ENCODE measurements at places on chromosomes 16 and 17.
A peak's percentile ranks its signal among the peaks of the same experiment; 100 is the strongest.

- no peak for DNase-seq
Measured at GRCh38 chr17:61794242-61794641, 69.1 kb downstream of the BRIP1 start.

DNA sequence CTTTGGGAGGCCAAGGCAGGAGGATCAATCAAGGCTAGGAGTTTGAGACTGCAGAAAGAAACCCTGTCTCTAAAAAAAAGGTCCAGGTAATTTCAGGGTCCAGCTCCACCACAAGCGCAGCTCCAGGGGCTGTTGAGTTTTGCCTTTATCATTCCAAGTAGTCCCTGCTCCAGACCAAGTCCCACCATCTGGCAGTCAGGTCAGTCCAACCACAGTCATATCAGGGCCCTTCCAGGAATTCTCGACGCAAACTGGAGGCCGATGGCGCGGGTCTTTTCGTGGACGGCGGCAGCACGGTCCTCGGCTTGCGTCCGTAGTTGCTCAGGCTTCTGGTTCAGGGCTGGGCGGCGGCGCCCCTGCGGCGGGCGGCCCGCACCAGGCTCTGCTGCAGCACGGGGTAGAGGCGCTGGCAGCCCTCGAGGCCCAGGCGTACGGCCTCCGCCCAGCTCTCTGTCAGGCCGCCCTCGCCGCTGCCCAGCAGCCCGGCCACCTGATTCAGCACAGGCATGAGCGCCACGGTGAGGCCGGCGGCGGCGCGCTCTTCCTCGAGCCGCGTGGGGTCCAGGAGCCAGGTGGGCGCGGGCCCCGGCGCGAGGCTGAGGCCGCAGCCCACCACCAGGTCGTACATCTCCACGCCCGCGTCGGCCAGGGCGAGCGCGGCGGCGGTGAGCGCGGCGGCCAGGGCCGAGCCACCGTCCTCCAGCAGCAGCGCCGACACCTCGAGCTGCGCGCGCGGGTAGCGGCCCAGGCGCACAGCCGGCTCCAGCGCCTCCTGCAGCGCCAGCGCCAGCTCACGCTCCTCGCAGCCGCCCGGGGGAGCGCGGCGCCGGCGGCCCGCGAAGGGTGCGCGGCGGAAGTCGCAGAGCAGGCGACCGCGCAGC, 752 bp downstream of the EXOSC6 start:
- DNase-seq = peak; percentile 74

DNA sequence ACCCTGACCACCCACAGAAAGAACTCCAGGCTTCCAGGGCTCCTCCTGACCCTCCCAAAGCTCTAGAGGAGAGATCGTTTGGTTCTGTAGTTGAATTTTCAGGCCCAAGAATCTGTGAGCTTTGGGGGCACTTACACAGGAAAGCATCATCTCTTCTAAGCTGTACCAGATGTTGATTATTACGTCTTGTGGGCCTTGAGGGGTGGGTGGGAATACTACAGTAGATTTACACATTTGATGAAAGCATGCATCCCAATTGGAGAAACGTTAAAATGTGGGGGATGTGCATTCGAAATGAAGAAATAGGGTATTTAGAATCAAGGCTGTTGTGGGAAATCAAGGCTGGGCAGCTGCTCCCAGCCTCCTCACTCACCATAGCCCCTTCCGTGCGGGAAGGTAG, 61.9 kb downstream of the MGAT5B start:
- no peak for DNase-seq

DNA sequence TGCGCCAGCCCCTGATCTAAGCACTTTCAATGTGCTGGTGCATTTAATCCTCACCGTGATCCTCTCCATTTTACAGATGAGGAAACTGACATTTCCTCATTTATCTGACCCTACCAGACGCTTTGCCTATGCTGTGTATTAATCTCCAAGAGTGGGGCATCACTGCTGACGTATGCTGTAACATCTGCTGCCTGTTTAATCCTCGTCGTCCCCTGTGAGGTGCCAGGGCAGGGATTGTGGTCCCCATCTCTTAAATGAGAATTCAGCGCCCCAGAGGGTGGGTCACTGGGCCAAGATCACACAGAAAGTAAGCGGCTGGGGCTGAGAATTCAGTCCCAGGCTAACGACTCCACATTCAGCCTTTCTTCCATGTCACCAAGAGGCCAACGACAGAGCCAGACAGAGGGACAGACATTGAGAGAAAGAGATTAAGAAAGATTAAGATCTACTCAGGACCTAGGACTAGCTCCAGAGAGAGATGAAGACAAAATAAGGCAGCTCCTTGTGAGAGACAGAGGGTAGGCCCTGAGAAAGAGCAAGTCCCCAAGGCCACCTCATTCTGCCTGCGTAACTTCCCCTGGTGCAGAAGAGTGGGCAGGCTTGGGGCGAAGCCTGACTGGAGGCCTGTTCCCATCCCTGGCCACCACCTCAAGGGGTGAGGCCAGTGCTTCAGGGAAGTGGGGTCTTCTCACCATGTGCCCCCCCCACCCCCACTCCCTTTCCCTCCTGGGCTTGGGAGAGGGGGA, 13.5 kb downstream of the CACNA1G start:
- no peak for DNase-seq

DNA sequence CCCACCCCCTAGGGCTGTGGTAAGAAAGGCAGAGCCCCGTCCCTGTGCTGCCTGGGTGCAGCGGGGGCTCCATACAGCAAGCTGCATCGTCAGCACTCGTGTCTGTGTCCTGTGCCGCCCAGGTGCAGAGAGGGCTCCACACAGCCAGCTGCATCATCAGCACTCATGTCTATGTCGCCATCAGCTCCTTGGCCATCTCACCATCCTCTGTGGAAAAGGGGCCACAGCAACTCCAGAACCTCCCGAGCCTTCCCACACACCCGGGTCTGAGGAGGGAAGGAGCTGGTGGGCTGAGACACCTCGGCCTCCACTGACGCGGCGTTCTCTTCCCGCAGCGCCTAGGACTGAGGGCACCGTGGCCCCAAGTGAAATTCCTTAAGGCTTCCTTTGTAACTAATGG, 72.9 kb upstream of the CHMP6 start:
- DNase-seq = no peak

DNA sequence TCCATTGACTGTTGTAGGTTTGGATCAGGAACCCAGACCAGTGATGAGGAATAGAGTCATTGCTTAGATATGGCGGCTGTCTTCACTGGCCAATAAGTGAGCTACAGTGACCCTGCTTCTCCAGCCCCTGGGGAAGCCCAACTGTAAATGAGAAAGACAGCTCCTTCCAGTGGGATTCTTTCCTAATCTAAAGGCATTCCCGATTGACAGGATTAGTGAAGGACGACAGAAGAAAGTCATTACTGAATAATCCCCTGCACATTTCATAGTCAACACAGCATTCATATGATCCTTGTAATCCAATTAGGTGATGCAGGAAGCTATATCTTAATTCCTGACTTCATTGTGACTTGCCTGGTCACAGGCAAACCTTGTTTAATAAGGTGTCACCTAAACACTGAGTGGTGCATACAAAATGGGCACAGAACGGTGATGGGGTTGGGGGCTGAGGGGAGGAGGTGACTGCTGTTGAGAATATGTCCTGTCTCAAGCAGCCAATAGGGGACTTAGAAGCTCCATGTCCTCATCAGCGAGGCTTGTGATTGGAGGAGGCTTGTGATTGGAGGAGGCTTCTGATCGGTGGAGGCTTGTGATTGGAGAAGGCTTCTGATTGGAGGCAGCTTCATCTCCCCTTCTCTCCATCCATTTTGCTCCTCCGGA, 242.6 kb downstream of the XYLT1 start:
- DNase-seq = no peak

GRCh38 chr16:90004577-90004976, 14.7 kb downstream of the DBNDD1 start:
- no peak for DNase-seq

DNA sequence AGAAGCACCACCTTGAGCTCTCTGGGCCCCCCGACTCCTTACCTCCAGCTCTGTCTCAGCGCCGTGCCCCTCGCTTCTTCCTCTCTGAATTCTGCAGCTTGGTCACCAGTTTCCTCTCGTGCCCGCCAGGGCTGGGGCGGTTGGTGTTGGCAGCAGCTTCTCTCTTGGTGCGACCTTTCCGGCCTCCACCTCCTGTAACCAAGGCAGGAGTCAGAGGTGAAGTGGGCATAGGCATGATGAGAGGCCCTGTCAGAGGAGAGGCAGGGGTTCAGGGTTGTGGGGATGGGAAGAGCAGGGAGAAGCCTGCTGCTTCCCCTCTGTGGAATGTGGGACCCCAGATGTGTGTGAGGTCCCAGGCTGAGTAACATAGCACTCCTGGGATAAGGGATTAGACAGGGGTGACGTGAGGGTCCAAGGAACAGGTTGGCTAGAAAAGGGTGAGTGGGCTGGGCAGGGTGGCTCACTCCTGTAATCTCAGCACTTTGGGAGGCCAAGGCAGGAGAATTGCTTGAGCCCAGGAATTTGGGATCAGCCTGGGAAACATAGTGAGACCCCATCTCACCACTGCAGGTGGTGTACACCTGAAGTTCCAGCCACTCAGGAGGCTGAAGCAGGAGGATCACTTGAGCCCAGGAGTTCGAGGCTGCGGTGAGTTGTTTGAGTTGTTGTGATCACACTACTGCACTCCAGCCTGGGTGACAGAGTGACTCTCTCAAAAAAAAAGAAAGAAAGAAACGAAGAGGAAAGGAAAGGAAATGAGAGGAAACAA, 626 bp downstream of the NUPR1 start:
- DNase-seq = no peak

DNA sequence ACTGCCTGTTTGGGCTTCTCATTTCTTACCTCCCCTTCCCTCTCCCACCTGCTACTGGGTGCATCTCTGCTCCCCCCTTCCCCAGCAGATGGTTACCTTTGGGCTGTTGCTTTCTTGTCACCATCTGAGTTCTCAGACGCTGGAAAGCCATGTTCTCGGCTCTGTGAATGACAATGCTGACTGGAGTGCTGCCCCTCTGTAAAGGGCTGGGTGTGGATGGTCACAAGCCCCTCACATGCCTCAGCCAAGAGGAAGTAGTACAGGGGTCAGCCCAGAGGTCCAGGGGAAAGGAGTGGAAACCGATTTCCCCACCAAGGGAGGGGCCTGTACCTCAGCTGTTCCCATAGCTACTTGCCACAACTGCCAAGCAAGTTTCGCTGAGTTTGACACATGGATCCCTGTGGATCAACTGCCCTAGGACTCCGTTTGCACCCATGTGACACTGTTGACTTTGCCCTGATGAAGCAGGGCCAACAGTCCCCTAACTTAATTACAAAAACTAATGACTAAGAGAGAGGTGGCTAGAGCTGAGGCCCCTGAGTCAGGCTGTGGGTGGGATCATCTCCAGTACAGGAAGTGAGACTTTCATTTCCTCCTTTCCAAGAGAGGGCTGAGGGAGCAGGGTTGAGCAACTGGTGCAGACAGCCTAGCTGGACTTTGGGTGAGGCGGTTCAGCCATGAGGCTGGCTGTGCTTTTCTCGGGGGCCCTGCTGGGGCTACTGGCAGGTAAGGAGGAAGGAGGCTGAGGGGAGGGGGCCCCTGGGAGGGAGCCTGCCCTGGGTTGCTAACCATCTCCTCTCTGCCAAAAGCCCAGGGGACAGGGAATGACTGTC, at the start of gene CD68:
Gene CD68 (plus strand): TSS at position 638 of the 833 bp plus-strand sequence. CDS start 40 bp downstream, at position 678.
- DNase-seq = peak; percentile 85

GRCh38 chr17:8466873-8467272, 31.2 kb downstream of the NDEL1 start:
- DNase-seq = no peak

GRCh38 chr17:49573510-49574322, 2.0 kb upstream of the NXPH3 start:
- no peak for DNase-seq

GRCh38 chr17:72393553-72393952, 272.7 kb downstream of the SOX9 start:
- no peak for DNase-seq
